ENCODE measurements at places on chromosomes 7 and 10.
A peak's percentile ranks its signal among the peaks of the same experiment; 100 is the strongest.

DNA sequence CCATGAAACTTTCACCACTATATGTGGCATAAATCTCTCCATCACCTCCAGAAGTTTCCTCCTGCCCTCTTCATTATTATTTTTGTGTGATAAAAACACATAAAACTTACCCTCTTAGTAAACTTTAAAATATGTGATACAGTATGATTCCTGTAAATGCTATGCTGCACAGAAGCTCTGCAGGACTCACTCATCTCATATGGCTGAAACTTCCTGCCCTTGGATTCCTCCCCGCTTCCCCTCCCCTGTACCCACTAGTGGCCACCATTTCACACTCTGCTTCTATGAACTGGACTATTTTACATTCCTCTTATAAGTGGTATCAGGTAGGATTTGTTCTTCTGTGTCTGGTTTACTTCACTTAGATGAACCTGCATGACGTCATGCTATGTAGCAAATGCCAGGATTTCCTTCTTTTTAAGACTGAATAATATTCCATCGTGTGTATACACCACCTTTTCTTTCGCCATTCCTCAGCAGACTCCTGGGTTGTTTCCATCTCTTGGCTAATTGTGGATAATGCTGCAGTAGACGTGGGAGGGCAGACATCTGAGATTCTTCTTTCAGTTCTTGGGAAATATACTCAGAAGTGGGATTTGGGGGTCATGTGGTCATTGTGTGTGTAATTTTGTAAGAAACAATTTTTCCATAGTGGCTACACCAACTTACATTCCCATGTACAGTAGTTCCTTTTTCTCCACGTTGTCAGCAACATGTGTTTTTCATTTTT lies 335.2 kb downstream of the SDK1 start:
- no peak for DNase-seq

DNA sequence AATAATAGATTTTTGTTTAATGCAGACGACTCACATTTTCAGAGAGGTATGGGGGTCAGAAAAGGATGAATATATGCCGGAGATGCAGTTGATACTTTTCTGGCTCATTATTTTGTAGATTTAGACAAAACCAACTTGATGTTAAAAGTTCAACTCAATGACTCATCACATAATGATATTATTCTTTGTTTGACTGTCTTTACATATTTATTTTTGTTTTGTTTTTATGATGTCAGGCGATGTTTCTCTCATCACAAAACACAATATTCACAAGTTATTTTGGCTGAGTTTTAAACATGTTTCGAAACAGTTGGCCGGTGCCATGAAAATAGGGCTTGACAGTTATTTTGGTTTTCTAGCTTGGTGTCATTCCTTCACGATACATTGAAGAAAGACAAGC lies 1.3 kb downstream of the GJD4 start:
- no peak for DNase-seq

GRCh38 chr7:45689011-45689796 lies 115.0 kb downstream of the ADCY1 start:
- no peak for DNase-seq

DNA sequence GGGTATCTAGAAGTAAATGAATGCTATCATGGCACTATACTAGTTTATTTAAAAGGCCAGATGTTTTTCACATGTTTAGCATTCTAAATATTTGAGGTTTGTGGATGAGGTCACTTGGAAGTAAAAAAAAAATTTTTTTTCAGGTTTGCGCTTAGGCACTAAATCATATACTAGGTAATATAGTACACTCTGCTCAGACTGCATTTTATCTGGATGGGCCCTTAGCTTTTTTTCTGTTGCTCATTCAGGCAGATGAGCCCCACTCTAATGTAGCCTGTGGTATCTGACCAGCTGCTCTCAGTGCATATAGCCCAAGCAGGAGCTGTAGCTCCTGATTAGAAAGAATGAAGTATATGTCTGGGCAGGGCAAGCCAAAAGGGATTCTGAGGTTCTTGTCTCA lies 210.1 kb downstream of the AUTS2 start:
- DNase-seq, result no peak

- no peak for DNase-seq
Observed at GRCh38 chr10:71332466-71332865, 13.4 kb downstream of the SLC29A3 start.

GRCh38 chr10:89241486-89242344 lies 9.9 kb downstream of the LIPA start:
- no peak for DNase-seq

DNA sequence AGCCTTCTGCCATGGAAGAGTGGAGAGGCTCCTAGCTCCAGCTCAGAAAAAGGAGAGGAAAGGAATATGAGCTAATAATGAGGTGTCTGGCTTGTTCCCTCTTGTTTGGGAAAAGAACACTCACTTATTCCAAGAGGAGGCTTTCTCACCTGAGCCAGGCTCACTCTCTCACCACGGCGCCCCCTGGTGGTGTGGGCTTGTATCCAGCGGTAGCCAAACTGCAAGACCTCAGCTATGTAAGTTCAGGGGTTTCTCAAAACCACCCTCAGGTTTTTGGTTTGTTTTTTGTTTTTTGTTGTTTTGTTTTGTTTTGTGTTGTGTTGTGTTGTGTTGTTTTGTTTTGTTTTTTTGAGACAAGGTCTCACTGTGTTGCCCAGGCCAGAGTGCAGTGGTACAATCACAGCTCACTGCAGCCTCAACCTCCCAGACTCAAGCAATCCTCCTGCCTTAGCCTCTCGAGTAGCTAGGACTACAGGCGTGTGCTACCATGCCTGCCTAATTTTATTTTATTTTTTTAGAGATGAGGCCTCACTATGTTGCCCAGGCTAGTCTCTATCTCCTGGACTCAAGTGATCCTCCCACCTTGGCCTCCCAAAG lies 124.0 kb downstream of the TMEM130 start:
- no peak for DNase-seq

DNA sequence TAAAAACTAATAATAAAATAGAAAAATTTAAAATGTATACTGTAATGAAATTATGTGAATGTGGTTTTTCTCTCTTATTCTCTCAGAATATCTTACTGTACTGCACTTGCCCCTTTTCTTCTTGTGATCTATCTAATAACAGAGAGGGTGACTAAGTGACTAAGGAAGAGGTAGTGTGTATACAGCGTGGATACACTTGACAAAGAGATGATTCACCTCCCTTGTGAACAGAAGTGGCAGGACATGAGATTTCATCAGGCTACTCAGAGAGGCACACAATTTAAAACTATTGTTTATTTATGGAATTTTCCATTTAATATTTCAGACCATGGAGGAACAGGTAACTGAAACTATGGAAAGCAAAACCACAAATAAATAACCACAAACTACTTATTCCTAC lies 806.6 kb upstream of the GHITM start:
- DNase-seq, result no peak

DNA sequence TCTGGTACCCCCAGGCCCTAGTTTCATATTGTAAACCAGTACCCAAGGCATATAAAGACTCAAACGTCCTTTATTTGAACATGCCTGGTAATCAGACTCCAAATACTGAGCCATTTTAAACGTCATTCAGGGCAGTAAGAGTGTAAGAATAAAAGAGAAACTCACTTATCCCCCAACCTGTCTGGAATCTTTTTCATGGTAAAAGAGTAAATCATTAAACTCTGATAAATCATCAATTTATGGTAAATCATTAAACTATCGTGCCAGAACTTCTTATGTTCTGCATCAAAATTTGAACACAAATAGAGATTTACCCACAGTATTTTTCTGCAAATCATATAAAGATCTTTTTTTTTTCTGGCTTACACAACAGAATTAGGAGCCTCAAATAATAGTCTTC lies 734.3 kb upstream of the POT1 start:
- DNase-seq, result no peak

DNA sequence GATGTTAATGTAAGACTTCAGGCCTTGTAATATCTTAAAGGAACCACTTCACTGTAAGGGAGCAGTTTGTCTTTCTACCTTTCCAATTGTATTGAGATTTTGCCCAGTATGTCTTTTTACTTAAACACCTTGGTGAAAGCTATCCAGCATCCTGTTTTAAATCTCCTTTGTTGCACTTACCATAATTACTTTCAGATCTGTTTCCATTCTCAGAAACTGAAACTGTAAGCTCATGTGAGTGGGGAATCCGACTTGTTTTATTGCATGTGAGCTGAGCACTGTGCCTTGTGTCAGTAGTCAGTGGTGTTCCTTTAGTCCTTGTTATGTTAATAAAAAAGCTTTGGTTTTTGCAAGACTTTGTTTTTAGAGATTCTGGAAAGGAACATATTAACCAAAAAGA lies 42.2 kb downstream of the BMPR1A start:
- DNase-seq, result no peak

DNA sequence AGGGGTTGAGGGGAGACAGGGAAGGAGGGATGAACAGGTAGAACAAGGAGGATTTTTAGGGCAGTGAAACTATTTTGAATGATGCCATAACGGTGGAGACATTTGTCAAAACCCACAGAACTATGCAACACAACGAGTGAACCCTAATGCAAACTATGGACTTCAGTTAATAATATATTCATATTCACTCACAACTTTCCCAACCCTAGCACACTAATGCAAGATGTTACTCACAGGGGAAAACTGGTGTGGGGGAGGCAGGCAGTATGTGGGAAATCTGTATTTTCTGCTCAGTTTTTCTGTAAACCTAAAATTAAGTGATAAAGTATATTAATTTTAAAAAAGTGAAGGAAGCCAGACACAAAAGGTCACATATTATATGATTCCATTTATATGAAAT lies 17.3 kb downstream of the GNA12 start:
- no peak for DNase-seq

DNA sequence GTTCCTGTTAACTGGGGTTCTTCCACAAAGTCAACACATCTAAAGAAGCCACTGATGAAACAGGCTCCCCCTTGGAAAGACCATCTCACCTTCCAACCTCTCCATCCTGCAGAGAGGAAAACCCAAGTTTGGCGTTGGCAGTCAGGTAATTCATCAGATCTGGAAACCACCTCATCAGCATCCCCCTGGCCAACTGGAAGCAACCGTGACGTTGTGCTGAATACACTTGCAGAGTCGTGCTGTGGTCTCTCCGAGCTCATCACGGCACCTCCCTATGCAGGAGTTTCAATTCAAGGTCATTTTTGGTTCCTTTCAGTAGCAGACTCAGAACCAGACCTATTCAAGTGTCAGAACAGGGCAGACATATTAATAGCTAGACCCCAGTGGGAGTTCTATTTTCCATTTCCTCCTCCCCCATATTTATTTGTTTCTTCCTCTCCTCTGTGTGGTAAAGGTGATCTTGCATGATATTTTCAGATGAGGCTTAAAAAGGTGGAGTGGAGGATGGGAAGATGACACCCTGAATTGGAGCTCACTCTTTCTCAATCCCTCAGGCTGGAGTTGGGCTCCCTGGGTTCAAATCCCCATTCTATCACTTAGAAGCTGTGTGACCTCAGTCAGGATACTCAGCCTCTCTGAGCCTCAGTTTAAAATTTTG lies 149.1 kb upstream of the ADO start:
- DNase-seq, result no peak

- DNase-seq, result peak; percentile 71
Observed at GRCh38 chr7:2508327-2509215, 11.0 kb upstream of the LFNG start.

DNA sequence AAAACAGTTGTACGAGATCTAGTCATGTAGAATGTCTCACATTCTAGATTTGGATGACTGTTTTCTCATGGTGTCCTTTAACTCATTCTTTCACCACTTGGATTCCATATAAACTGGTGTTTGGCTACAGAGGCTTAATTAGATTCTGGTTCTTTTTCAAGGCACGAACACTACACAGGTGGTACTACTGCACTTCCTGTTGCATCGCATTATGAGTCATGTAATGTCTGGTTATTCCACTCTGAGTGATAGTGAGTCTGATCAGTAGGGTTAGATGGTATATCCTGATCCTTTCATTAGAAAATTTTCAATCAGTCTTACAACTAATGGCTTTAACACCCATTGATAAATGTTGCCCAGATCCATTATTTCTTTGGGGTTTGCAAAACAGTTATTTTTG lies 11.2 kb upstream of the AKAP9 start:
- no peak for DNase-seq

- DNase-seq, result no peak
Observed at GRCh38 chr7:82507365-82507975, 63.9 kb upstream of the CACNA2D1 start.

- no peak for DNase-seq
Observed at GRCh38 chr10:119377451-119377957, 165.0 kb downstream of the RGS10 start.

DNA sequence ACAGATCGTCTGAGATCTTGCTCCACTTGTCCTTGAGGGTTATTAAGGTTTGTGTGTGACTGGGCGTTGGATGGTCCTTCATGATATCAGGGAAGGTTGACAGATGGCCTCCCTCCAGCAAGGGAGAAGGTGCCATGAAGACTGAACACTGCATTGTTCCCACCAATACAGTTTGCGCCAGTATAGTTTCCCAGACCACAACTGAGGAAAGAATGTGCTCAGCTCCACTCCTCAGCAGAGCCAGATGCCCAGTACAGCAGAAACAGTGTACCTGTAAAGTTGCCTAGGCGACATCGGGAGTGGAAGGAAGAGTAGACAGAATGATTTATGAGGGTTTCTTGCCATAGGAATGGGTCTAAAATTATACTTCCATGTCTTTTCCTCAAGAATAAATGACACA lies 137.5 kb downstream of the ST7 start:
- DNase-seq, result no peak

- no peak for DNase-seq
Observed at GRCh38 chr10:71727105-71727737, 7.6 kb upstream of the C10orf105 start.

GRCh38 chr10:4241724-4242345 lies 456.8 kb upstream of the KLF6 start:
- DNase-seq, result peak; percentile 38

DNA sequence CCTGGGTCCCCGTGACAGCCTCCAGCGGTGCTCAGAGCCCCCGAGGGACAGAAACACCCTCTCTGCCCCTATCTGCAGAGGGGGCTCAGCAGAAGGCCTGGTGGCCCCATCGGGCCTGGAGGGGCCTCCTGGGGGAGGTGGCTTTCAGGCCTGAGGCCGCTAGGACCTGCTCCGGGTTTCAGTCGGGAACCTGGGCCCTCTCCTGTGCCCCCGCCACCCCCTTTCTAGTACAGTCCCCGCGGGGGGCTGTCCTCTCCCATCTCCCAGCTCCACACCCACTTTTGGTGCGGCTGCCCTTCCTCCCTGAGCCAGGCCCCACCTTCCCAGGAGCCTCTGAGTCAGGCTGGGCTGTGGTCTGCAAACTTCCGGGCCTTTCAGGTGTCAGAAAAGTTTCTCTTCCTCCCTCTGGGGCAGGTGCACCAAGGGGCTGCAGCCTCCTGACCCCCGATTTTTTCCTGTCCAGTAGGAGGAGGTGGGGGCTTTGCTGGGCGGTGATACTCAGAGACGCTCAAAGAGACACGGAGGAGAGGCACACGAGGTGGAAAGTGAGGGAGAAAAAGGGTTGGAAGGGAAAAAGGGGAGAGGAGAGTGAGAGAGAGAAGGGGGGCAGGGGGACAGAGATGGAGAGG lies 692 bp downstream of the CARD11 start:
- DNase-seq, result peak; percentile 45

- peak; percentile 51 for DNase-seq
Observed at GRCh38 chr7:44065431-44066110, at the start of gene PGAM2. PGAM2 (minus strand) TSS chr7:44065567; CDS start chr7:44065529, 38 bp downstream.

DNA sequence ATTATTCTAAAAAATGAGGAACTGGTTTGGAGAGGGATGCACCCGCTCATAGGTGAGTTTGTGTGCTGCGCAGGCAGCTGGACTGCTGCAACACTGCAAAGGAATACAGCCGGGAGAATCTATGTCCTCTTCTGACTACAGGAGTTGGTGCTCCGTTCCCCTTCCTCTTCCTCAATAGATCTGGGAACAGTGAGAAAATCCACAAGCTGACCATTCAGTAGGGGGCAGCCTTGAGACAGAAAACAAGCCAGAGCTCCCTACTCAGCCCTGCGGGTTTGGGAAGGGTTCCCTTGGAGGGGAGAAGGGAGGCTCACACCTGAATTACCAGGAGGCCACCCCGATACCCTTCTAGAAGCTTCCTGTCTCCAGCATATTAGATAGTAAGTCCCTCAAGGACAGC lies 87.3 kb upstream of the FOXI2 start:
- DNase-seq, result no peak
